Activated T-cell treated with anti-CD3 and anti-CD28 coated beads for 4 hours (primary cell): ENCODE measurements at places on chromosomes 3 and 15.
A peak's percentile ranks its signal among the peaks of the same experiment; 100 is the strongest.

- no peak for DNase-seq
Observed at GRCh38 chr3:12182687-12183441, 24.2 kb upstream of the TIMP4 start.

DNA sequence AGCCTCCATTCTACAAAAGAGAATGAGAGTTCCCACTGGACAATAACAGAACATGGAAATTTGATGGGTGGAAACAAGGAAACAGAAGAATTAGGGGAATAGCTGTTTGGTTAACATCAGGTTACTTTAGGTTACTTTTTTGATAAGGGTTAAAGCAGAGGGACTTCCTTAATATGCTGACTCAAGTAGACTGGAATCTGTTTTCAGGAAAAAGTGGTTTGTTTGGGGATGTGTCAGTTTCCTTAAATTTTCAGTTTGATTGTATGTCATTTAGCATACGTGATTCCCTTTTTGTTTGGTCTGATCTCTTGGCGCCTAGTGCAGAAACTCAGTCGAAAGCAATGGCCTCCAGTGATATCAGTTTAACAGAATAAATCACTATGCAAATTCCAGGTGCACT is 411.8 kb upstream of the GRM7 start:
- DNase-seq = no peak

GRCh38 chr15:29039466-29040369 is 153.9 kb downstream of the APBA2 start:
- no peak for DNase-seq

DNA sequence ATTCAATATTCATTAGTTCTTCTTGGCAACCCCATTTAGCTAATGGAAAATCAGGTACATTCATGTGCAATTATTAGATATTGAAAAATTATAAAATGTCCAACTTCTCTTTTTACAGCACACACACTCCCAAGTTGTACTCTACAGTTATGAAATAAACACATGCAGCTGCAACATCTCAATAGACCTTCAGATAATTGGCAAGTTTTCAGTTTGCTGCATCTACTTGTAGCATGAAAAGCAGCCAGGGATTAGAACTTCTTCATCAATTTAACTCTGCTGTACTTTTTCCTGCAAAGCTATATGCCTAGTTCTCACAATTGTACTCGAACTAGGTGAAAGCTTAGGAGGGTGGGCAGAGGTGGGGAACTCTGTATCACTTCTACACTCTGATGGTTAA is 46.6 kb upstream of the FHIT start:
- no peak for DNase-seq

DNA sequence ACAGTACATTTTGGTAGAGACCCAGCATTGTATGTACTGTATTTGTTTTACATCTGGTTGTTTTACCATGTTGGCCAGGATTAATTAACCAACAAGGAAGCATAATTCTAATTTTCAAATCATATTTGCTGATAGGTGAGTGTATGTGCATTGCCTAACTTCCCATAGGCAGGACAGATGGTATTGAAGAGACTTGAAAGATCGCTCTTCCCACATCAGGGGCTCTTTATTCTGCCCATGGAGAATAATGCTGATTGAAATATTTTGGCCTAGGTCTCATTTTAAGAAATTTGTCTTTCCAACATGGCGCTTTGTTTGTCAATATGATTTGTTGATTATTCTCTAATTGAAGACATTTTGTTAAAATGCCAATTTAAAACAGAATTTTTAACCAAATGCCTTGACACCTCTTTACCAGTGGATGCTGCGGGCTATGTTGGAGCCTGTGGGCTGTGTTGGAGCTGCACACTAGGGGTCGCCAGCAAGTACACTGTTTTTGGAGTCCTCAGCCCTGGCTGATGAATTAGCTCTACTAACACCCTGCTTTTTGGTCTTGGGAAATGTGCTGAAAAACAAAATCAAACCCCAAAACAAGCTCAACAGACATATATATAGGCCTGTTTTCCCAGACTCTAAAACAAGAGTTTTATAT is 5.3 kb downstream of the P2RY12 start:
- DNase-seq = no peak

DNA sequence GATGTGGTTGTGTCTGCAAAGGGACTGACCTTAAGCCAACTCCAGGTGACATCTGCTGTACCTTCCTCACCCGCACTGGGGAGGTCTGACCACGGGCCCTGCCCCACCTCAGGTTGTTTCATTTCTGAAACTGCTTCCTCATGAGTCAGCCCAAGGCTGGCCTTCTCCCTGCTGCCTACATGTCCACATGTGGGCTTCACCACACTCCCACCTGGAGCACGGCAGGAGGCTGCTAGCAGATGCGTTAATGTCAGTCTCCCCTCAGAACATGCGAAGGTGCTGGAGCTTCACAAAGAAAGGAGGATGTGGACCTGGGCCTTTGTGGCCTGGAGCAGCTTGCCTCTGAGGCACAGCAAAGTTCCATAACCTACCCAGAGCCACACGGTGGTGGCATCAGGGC is 69.4 kb upstream of the PLXNA1 start:
- DNase-seq = no peak

DNA sequence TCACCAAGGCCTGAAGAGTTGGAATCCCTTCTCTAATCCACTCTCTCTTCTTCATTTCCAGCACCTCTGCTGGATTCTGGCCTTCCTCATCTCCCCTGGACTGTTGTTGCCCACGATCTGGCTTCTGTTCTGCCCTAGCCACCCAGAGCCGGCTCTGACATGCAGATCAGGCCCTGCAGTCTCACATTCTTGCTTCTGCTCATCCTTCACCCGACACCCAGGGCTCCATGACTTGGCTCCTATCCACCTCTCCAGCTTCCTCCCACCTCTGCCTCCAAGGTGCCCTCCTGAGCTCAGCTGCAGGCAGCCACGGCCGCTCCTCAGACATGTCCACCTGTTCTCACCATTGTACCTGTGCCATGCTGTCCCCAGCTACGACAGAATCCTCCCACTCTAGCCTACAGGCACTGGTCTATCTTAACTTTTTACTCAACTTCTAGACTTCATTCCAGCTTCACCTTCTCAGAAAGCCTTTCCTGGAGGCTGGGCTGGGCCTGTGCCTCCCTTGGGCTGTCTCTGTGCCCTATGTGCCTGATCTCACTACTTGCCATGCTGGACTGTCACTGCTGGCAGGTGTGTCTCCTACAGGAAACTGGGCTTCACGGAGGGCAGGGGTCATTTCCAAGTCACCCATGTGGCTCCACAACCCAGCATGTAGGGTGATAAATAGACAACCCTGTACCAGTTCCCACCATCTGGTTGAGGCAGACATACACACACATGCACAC is 16.0 kb upstream of the TBC1D21 start:
- no peak for DNase-seq

- no peak for DNase-seq
Observed at GRCh38 chr3:125381743-125382142, 6.6 kb upstream of the ZNF148 start.

DNA sequence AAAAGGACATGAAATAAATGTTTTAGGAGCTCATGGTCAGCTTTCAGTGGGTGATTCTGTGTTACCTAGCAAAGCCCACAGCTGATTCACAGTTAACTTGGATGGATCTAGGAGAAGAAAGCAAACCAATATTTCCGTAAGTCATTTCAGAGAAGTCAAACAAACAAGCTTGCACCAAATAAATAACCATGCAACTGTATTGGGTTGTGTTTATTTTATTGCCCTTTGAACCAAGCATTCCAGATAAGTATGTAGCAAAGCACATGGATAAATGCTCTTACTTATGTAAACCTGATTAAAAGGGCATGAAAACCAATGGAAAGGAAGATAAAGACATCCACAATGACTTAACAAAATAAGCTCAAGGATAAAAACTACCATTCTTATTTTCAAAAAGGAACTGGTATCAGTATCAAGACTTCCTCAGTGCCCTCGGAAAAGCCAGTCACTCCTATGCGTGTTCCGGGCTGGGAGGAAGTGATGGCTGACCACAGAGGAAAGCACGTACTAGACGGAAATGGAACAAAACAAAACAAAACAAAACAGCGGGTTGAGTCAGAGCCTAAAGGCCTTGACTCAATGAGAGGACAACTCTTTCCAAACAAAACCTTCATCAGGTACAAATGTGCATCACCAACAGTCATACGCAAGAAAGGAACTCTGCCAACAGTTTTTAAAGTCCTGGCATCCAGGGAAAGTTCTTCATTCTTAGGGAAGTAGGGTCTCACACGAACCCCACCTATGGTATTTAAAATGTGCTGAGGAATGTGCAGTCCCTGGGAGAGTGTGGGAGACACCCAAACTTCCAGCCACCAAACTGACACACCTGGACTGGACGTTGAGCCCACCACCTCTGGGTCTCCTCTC is 103.3 kb downstream of the SNRK start:
- DNase-seq = peak; percentile 49

GRCh38 chr3:122077293-122078234 is 22.4 kb downstream of the CD86 start:
- DNase-seq = no peak

DNA sequence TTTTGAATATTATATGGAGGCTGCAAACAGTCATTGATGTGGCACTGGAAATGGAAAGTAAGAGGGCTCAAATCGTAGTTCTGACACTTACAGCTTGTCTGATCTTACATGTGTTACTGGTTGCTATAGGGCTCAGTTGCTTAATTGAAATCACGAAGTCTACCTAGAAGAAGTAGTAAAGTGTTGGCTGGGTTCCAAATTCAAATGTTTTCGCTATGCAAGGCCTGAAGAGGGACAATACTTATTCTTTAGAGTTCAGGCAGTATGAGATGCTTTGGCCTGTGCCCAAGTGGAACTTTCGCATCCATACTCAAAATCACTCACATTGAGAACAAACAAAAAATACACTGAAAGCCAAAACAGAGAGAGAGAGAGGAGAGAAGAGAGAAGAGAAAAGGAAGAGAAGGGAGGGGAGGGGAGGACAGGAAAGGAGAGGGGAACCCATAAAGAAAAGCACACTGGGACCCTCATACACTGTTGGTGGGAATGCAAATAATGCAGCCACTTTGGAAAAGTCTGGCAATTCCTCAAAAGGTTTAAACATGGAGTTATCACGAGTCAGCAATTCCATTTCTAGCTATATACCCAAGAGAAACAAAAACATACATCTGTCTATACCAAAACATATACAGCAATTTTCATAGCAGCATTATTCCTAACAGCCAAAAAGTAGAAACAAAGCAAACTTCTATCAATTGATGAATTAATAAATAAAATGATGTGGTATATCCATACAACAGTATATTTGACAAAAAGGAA is 2.9 kb upstream of the FXR1 start:
- no peak for DNase-seq

DNA sequence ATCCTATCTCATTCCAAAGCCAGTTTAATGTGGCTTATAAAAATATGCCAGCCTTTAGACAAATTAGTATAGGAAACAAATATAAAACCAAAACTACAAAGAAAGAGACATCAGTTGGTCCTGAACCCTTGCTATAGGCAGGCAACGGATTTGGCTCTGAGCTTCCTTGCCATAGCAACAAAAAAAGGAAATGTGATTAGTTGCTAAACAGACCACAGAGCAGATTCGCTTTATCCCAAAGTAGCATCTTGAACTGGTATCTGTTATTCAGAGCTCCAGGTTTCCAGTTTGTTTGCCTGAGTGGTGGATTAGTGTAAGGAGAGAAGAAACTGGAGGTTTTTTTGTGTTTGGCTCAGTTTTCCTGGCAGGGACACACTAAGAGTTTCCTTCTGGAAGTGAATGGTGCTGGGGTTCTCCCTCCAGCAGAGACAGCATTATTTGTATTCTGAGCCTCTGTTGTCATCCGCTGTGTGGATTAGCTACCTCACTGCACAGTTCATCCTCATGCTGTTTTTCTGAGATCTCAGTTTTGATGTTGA is 44.1 kb downstream of the CHST2 start:
- no peak for DNase-seq

GRCh38 chr3:34352778-34353331 is 554.4 kb downstream of the PDCD6IP start:
- no peak for DNase-seq

DNA sequence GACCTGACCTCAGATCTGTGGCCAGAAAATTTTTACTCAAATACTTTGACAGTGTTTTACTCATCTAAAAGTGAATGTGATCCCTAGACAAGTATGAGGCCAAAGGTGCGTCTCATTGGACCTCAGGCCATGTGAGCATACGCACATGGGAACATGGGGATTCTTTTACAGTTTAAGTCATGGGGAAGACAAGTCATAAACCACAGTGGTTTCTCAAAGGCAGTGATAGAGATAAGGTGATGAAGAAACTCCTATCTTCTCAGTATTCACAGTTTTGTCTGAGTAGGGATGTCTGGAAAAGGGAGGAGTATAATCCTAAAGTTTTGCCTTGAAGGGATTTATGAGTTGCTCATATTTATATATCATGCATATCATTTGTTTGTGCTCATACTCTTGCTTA is 173.8 kb downstream of the FNDC3B start:
- DNase-seq = no peak

- DNase-seq = no peak
Observed at GRCh38 chr15:28228096-28228495, 93.9 kb downstream of the HERC2 start.

GRCh38 chr3:59542276-59542675 is 492.5 kb upstream of the CFAP20DC start:
- no peak for DNase-seq

DNA sequence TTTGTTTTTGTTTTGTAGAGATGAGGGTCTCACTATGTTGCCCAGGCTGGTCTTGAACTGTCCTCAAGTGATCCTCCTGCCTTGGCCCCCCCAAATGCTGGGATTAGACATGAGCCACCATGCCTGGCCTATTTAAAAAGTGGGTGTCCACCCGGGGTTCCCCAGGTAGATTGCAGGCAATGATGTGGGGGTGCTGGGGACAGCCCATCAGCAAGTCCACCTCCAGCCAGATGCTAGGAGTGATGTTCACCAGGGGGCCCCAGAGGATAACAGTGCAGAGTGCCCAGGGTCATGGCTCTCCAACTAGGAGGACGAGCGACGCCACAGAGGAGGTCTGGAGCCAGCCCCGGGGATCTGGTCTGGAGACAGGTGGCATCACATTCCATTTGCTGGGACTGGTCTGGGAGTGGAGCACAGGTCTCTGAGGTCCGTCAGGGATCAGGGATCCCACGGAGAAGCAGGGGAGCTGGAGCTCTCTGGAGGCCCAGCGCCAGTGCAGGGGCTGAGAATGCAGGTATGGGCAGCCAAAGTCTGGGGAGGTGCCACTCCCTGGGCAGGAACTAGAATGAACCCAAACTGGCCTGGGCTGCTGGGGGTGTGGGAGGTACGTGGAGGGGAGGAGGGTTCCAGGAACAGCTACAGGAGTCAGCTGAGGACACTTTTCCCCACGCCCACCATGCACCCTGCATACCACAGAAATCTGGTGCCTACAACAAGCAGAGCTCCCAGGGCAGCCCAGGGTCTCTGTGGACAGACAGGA is 51.2 kb upstream of the PCSK6 start:
- no peak for DNase-seq
